NCI-H2029 (cell line): ENCODE measurements at places on chromosomes 3 and 15.
A peak's percentile ranks its signal among the peaks of the same experiment; 100 is the strongest.

DNA sequence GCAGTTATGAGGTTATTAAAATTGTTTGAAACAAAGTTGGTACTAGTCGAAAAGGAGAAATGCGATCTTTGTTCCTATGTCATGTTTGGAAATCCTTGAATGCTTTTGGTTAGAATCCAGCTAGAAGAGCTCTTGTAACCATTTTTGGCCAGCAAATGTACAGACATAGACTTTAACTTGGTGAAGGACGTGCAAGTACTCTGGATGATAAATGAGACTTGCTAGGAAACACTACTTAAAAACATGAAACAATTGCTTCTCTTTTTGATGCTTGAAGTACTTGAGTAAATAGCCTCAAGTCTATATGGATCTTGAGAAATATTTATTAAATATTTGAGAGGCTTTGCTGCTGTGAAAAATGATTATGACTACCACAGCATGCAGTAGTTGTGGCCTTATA, 95.8 kb downstream of the CADM2 start:
- no peak for DNase-seq

GRCh38 chr3:130256821-130257340, 88.6 kb upstream of the COL6A5 start:
- no peak for DNase-seq

DNA sequence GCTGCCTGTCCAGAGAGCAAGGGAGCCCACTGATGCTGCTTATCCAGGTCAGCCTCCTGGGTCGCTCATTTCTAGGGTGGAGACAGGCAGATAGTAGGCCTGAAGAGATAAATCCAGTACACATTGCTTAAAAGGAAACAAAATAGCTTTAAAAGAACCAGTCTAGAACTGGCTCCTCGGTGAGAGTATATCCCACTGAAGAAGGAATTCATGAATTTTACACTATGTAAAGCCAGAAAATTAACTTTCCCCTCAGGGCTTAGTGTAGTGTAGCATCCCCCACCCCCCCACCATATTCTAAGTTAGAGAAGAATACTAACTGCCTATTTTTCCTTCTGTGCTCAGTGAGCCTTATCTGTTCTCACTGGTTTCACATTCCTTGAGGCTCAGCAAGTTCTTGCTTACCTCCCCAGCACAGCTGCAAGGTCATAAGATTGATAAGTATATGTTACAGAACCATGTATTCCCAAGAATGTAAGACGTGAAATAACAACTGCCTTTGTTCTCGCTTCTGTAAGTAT, 30.5 kb upstream of the NOX5 start:
- no peak for DNase-seq

- no peak for DNase-seq
These were observed 31.4 kb upstream of the RYK start for GRCh38 chr3:134281912-134282658.

DNA sequence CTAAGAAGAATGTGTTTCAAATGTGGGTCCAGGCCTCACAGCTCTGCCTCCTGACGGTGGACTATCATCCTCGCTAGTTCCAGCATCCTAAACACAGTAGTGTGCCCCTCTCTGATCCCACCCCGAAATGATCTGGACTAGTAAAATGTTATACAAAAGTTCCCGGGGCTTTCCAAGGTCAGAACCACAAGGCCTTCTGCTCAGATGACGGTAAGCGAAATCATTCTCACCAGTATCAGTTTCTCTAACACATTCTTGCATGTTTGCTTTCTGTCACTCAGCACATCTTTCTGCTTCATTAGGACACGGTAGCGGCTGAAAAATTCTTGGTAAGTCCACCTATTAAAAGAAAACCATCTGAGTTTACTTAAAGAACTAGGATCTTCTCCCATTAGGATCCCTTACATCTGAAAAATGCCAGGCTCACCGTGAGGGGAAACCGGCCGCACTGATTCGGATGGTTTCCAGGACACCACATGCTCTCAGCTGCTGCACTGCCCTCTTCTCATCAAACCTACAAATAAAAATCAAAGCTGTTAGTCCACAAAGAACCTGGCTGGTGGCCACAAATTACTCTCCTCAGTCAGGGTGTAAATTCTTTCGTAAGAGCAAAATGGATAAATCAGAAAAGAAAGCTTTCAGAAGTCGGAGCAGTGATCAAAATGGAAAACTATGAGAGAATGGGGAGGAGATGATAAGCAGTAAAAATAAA, 83.9 kb upstream of the MYO5C start:
- DNase-seq = no peak

DNA sequence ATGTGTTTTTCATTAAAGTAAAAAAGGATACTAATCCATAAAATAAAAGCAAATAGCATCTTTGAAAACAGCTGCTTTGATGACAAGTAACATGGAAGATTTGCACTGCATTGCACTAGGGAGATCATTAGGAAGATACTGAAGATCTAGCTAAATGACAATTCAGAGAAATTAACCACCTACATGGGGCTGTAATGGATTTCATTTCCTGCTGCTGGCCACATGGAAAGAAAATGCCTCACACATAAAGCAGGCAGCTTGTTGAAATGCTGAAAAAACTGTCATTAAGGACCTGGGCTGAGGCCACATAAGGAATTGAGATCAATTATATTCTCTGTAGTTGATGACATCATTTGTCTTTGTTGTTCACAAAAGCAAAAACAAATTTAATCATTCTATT, 94.1 kb downstream of the PYDC2 start:
- DNase-seq = no peak

- no peak for DNase-seq
These were observed 57.6 kb upstream of the NEO1 start for GRCh38 chr15:72994534-72995177.

- DNase-seq = no peak
These were observed 168.3 kb upstream of the GBE1 start for GRCh38 chr3:81929697-81930096.

GRCh38 chr3:8970971-8971589, 7.8 kb upstream of the RAD18 start:
- peak; percentile 31 for DNase-seq

DNA sequence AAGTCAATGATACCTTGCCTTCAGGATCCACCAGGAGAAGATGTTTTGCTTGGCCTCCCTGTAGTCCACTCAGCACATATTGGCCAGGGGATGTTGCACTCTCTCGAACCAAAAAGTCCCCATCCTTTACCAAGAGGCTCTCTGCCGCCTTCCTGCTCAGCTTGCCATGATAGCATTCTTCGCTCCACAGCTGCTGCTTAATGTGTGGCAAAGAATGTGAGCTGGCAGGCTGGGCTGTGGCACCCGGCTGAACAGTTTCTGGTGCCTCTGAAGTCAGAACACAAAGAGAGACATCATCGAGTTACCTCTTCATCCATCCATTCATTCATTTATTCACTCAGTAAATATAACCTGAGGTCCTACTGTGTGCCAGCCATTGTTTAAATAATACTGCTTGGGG, 23.9 kb upstream of the CEP152 start:
- DNase-seq = no peak

DNA sequence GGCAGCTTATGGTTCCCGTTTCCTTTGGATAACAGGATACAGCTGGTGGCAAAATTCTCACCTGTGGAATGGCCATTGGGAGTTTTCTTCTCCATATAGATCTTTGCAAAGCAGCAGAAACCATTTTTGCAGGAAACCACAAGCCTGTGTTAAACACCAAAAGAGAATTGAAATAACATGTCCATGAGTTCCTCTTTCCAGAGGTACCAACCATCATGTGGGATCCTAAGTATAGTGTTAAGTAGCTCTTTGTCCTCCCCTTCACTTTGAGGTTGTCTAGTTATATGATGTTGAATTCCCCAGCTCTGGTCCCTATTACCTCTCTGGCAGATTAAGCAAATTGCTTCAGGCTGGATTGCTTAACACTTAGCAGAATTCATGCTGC, 94.9 kb downstream of the AKAP13 start:
- no peak for DNase-seq

GRCh38 chr15:80856809-80857377, 77.7 kb downstream of the CEMIP start:
- DNase-seq = peak; percentile 69

- DNase-seq = no peak
These were observed 8.1 kb upstream of the DLG1 start for GRCh38 chr3:197306374-197307086.

- no peak for DNase-seq
These were observed 516.0 kb downstream of the GABRG3 start for GRCh38 chr15:27486683-27487647.

DNA sequence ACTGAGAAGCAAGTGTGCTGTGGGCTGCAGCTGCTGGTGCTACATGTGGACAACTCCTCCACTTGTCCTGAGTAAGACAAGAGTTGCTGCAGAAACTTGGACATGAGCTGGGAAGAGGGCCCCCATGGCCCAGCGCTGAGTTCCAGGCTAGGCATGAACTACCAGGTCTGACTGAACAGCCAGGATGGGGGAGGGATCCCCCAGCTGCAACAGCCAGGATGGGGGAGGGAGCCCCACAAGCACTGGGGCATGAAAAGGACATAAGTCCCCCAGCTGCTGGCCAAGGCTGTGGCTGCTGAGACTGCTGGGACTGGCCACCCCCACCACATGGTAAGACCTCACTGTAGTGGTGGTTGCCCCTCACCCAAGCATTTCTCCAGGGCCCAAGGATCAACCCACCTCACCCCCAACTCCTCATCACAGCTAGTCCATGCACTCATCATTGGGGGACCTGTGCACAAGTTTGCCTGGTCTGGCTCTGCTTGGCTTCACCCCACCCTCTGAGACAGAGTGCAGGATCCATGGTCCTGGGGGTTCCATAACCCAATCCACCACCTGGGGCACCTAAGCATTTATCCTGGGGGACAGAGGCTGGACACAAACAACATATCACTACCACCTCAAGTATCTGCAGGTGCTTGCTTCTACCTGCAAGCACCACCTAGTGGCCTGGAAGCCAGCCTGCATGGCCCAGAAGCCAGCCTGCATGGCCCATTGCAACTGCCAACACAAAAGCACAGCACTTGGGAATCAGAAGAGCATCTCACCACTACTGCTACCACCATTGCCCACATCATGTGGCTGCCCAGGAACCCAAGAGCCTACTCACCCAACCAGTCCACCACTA, 84.5 kb upstream of the STT3B start:
- DNase-seq = peak; percentile 21

DNA sequence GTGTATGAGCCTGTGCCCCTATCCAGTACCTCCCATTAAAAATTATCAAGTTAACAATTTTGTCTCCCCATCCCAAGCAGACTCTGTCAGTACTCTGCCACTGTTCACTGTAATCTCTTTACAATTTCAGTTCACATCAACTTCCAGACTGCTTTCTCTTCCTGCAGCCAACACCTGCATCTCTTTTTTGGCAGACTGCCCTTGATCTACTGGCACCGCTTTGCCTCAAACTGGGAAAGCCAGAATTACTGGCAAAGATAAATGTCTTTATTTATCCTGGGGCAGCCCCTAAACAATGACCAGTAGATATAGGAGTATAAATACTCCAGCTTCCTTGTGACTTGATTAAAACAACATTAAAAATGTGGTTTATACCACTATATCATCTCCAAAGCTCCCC, 494.1 kb downstream of the ZNF385D start:
- no peak for DNase-seq

DNA sequence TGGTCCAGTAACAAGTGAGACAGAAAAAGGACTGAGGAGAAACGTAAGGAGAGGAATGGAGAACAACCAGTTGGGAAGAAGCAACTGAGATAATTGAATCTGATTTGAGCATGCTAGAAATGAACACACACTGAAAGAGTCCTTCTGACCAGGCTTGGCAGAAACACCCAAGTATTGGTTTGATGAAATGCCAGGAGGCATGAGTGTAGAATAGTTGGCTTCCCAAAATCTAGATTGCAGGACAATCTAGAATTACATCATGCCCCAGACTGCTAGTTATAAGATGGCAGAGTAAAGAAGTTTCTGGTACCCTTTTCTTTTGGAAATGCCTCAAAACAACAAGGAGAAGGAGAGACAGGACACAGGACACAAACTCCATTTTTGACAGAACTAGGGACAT, 189.7 kb upstream of the STT3B start:
- no peak for DNase-seq

DNA sequence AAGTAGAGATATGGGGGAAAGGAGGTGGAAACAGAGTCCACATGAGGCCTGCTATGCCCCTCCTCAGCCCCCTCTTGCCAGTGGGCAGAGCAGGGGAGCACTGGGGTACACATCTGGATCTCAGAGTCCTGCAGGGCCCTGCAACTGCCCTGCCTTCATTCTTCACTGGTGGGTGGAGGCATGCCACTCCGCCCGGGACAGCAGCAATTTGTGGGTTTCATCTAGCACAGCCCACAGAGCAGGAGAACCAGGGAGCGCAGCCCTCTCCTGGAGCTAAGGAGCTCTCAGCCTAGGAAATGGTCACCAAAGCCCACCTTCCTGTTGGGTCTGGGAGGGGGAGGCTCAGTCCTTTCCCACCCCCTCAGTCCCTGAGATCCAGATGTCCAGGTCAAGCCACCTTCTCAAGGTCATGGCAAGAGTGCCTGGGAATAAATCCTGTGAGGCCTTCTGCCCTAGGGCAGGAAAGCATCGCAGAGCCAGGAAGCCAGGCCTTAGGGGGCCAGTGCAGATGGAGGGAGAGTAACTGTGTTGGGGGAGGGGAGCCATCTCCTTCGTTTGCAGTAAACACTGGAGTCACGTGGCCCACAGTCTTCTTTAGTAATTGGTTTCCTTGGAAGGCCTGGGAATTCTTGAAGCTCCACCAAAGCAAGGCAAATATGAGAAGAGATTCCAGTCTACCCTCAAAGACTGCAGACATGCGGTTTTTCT, 31.0 kb downstream of the ANP32A start:
- no peak for DNase-seq

GRCh38 chr3:52090131-52090932, 34.0 kb upstream of the DUSP7 start:
- DNase-seq = no peak

DNA sequence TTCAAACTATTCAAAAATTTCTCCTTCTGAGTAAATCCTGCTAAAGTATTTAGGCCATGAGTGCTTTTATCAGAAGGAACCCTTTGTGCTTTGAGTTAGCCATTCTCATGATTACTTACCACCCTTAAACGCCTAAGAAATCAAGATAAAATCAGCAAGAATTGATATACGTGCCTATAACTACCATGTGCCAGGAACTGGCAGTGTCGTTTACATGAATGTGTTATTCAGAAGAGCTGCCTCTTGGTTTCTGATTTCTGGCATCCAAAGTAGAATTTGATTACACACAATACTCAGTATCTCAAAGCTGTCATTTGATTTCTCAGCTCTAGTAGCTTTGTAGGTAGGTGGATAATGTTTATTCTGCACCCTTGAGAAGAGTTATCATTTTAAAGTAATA, 351.3 kb upstream of the CCDC54 start:
- DNase-seq = no peak

GRCh38 chr15:74263466-74263865, 27.3 kb downstream of the CCDC33 start:
- DNase-seq = no peak

GRCh38 chr15:75346796-75347221, at the start of gene NEIL1:
NEIL1 (plus strand) TSS chr15:75347039; CDS start chr15:75348906, 1,867 bp downstream.
- DNase-seq = no peak

- no peak for DNase-seq
These were observed 87.1 kb downstream of the WNT7A start for GRCh38 chr3:13792512-13793371.

- no peak for DNase-seq
These were observed 32.3 kb upstream of the CRTC3 start for GRCh38 chr15:90497376-90497775.

GRCh38 chr3:117350371-117350770, 640.8 kb downstream of the TUSC7 start:
- no peak for DNase-seq

GRCh38 chr3:158539414-158540014, 31.5 kb upstream of the MLF1 start:
- DNase-seq = peak; percentile 9

- DNase-seq = no peak
These were observed 56.0 kb upstream of the MITF start for GRCh38 chr3:69683082-69683806.
